Right hindlimb (tissue), 1 donor: ENCODE measurements at places on chromosomes 6 and 20.

- DNase-seq = no peak
Measured at GRCh38 chr6:70725817-70726415, 58.2 kb downstream of the SMAP1 start.

- no peak for DNase-seq
Measured at GRCh38 chr6:38134704-38135088, 315.2 kb downstream of the ZFAND3 start.

- DNase-seq = no peak
Measured at GRCh38 chr6:158854214-158855101, 35.3 kb upstream of the EZR start.

DNA sequence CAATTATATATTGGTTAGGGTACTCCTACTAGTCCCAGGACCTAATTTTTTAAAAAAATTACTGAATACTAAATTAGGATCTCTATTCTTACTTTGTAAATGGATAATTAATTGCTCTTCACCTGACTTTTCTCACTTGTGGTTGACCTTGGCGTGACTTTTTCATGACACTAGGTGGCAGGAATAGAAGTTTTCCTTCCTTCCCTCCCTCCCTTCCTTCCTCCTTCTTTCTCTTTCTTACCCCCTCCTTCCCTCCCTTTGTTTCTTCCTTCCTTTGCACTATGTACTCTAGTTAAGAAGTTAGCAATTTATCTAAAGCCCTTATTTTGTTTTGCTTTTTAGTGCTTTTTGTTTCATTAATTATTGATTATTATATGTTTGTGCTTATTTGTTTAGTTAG, 20.4 kb upstream of the HBS1L start:
- DNase-seq = no peak

- DNase-seq = no peak
Measured at GRCh38 chr6:148085631-148086331, 256.9 kb upstream of the SASH1 start.

DNA sequence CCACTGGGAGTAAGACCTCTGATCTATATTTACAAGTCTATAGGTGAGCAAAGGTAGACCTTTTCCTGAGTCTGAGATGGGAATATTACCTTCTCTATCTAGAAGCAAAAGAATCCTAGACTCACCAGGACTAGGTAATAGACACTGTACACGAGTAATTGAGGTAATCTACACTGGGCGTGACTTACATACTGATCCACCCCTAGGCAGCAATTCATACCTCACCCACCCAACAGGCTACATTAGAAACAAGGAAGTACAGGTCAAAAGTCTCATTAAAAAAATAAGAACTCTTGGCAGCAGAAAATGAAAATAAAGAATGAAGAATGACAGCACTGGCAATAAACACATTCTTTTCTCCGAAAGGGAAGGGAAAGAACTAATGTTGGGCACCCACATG, 7.6 kb downstream of the CSNK2A1 start:
- DNase-seq = no peak

GRCh38 chr6:12916006-12916405, 199.4 kb downstream of the PHACTR1 start:
- no peak for DNase-seq

DNA sequence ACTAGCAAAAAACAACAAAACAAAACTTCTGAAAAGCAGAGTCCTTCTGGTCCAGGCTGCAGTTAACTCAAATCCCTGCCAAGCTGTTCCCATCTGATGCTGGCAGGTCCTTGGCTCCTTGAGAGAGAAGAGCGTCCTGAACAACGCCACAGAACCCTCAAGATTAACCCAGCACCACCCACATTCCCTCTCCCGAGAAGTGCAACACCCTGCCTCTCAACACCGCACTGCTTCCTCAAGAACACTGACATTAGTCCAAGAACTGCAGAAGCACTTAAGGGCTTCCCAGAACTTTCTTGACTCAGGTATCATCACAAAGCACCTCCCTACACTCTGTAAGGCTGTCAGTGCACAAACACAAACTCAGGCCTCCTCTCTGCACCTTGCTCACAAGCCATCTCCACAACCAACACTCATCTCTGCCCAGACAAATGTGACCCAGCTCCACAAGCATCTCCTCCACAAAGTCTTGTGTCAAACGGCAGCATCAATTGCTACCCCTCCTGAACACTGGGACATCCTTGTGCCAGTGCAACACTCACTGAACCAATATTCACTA, 7.5 kb downstream of the MRPL14 start:
- no peak for DNase-seq

DNA sequence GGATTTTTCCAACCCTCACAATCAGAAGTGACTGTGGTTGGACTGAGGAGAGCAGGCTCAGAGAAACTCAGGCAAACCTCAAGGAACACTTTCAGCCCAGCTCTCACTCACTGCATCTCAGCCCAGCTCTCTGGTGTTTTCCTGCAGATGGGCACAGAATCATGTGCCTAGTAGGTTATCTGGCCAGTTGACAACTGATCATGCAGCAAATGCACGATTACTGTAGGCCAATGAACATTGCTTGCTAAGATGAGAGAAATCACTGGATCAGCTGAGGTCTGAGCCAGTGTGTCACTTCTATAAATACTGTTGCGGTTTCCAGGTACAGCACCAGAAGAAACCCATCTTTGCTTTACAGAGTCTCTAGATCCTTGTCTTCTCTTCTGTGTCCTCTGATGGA, 540.5 kb downstream of the CD83 start:
- no peak for DNase-seq

- no peak for DNase-seq
Measured at GRCh38 chr20:35695245-35695749, 3.9 kb downstream of the NFS1 start.

- no peak for DNase-seq
Measured at GRCh38 chr6:3309391-3310050, 50.8 kb downstream of the PSMG4 start.

DNA sequence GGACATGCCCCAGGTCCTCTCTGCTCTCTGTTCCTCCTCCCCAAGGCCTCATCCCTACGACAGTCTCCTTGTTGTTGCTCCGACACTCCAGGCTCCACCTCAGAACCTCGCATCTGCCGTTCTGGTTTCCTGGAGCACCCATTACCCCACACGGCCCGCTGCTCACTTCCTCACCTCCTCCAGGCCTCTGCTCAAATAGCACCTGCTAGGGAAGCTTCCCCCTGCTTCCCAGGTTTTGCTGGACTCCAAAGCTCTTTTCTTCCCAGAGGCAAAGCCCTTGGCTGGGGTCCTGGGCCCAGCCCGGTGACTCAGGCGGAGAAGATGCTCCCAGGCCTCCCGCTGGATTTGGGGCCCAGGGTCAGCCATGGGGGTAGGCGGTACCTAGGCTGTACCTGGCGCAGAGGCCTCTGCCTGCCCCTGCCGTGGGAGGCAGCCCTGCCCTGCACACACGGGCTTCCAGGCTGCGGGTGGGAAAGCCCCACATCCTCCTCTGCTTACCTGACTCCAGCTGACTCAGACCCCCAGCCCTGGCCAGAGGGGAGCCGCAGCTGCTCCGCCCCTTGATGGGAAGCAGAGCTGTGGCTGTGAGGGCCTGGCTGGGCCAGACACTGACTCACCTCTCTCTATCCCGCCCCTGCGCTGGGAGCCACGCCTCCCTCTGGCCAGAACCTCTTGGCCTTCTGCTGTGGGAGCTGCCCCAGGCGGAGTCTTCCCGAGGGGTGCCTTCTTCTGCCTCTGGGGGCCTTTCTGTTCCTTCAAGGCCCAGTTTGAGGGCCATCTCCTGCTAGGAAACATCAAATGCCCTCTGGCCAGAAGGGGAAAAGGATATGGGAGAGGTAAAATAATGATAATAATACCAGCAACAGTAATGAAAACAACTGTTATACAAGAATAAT, 130.5 kb downstream of the CEBPB start:
- peak; percentile 86 for DNase-seq

GRCh38 chr6:36676141-36677058, 2.1 kb upstream of the CDKN1A start:
- no peak for DNase-seq

DNA sequence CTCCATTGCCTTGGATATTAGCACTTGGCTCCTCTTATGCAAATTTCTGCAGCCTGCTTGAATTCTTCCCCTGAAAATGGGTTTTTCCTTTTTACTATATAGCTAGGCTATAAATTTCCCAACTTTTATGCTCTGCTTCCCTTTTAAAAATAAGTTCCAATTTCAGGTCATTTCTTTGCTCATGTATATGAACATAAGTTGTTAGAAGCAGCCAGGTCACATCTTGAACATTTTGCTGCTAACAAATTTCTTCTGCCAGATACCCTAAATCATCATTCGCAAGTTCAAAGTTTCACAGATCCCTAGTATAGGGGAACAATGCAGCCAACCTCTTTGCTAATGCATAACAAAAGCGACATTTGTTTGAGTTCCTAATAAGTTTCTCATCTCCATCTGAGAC, 34.5 kb upstream of the ENPP4 start:
- DNase-seq = no peak

- no peak for DNase-seq
Measured at GRCh38 chr6:135258970-135259369, 77.9 kb downstream of the MYB start.

DNA sequence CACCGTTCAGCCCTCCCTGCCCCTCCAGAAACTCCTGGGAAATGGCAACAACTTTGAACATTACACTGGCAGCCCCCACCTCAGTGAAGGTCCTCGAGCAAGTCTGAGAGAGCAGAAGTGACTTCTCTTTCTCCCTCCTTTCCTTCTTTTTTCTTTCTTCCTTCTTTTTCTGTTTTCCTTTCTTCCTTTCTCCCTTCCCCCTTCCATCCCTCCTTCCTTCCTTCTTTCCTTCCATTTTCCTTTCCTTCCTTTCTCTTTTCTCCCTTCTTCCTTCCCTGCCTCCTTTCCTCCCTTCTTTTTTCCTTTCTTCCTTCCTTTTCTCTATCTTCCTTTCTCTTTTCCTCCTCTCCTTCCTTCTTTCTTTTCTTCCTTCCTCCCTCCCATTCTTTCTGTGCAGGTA, 162.7 kb downstream of the UNC5CL start:
- DNase-seq = no peak

GRCh38 chr20:40476461-40476860, 212.6 kb downstream of the MAFB start:
- no peak for DNase-seq

GRCh38 chr6:166852451-166852975, 103.8 kb downstream of the RNASET2 start:
- no peak for DNase-seq

DNA sequence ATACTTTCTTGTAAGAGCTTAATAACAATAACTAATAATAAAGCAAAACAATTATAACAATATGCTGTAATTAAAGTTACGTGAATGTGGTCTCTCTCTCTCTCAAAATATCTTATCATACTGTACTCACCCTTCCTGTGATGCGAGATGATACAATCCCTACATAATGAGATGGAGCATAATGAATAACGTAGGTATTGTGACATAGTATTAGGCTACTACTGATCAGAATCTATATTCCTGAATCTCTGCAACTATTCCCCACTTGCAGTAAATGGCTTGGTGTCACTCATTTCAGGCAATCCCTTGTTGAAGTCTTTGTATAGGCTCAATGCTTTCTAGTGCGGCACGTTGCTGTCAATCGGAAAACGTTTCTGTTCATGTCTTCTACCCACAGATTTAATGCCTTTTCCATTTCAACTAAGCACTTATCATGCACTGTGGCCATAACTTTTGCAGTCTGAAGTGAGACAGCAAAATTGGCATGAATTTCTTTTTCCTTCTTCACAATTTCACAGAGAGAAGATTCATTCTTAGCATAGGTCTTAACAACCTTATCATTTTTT, 32.3 kb downstream of the MOXD1 start:
- DNase-seq = no peak

DNA sequence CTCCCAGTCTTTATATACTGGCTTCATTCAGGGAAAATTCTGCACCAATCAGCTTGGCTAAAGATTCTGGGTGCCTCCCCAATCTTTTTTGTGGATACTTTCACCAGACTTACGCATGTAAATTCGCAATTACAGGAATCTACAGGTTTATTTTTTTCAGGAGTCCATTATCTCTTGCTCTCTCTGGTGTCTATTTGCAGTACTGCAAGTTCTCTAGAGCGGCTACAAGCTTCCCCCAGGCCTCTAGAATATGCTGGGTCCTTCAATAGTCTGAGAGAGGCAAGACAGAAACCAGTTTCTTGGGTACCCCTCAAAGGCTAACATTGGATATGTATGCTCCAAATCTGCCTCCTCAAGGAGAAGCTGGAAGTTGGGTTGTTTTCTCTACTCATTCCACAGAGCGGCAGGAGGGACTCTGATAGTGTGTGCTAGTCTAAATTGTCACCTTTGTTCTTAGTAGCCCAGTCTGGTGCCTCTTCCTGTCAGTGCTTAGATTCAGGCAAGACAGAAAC, 58.5 kb downstream of the SUN5 start:
- no peak for DNase-seq

- no peak for DNase-seq
Measured at GRCh38 chr6:4258733-4259132, 123.4 kb upstream of the ECI2 start.

GRCh38 chr6:98454809-98455322, 379.5 kb upstream of the POU3F2 start:
- no peak for DNase-seq

DNA sequence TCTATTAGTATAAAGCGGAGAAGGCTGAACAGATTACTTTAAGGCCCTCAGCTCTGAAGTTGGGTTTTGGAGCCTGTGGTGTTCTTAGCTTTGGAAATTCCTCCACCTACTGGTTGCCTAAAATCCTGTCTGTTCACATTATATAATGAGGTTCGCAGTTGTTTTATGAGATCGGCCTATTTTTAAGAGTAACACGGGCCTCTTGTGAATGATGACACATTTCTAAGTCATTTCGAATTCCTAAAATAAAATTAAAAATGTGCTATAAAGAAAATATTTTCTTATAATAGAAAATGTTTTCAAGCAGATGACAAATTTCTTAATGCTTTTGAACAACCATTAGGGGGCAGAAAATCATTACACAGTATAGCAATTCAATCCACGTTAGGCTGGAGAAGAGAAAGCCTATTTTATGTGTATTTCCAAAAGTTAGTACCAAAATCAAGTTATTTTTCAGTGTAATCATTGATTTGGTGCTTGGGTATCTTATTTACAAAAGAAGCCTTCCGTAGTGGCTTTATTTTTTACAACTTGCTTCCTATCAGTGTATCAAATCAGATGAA, 15.8 kb upstream of the FAM8A1 start:
- DNase-seq = peak; percentile 43

GRCh38 chr6:114521926-114522325, 179.1 kb upstream of the HS3ST5 start:
- no peak for DNase-seq

- no peak for DNase-seq
Measured at GRCh38 chr6:924661-925060, 231.7 kb upstream of the EXOC2 start.

- no peak for DNase-seq
Measured at GRCh38 chr6:115681978-115682775, 378.5 kb downstream of the FRK start.

GRCh38 chr20:23027721-23028120, 7.4 kb upstream of the SSTR4 start:
- DNase-seq = no peak

DNA sequence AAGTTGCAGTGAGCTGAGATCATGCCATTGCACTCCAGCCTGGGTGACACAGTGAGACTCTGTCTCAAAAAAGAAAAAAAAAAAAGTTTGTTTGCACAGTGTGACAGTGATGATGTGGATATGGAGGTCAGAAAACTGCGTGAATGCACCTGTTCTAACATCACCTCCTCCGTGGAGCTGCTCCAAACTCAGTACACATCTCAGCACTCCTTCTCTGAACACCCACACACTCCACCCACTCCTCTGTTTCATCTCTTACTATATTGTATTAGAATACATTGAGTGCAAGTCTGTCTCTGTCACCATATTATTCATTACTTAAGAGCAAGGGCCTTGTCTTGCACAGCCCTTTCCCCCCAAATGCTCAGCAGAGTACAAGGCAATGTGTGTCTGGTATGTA, 51.5 kb upstream of the ENPP4 start:
- DNase-seq = no peak

- DNase-seq = peak; percentile 47
Measured at GRCh38 chr6:138538390-138539031, 39.2 kb upstream of the NHSL1 start.
